ENCODE measurements at places on chromosomes 12 and 14.

GRCh38 chr12:82124711-82125380 is 233.3 kb downstream of the CCDC59 start:
- no peak for DNase-seq

GRCh38 chr12:24960222-24960855 is 11.4 kb upstream of the BCAT1 start:
- DNase-seq: no peak

DNA sequence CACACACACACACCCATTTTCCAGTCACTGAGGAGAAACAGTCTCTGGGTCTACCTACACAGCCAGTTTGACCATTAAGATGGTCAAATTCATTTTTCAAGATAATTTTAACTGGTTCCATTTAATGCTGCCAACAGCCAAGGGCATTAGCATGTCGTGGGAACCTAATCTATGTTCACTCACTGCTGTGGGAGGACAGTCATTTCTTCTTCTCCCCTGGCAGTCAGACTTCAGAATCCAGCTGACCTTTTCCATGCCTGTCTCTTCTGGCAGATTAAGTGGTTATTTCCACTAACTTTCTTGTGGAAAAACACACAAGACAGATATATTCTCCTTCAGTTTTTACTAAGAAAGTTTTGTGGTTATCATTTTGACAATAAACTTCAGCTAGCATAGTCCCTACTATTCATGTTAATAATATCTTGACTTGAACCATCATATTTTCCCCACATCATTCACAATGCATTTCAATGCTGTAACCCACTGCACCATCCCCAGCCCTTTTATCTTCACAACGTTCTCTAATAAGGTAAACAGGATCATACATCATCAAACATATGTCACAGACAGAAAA is 82.2 kb downstream of the DAD1 start:
- DNase-seq: no peak

- no peak for DNase-seq
Measured at GRCh38 chr14:98077176-98077575, 1194.8 kb downstream of the BCL11B start.

DNA sequence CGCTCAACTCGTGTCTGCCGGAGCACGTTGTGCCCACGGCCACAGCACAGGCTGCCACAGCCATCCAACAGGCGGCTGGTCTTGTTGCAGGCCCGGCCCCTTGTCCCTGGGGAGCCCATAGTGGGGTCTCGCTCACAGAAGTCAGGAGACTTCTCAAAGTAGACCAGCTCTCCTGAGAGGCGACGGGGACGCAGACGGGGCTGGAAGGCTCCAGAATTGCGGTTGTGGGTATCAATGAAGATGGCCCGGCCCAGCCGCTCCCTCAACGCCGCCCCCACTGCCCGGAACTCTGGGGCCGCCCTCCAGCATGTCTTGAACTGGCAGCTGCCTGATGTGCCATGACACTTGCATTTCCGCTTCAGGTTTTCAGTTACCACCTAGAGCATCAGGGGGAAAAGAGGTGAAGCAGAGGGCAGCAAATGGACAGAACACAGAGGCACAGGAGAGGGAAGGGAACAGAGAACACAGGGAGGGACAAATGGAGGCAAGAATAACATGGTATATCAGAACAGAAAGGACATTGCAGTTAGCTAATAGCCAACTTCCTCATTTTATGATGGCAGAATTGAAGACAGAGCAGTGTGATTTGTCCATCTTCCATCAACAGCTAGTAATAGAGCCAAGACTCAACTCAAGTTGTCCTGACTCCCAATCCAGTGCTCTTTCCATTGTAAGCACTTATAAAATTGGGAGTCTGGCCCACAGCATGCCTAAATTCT is 5.2 kb downstream of the WNT10B start:
- DNase-seq: no peak

GRCh38 chr12:31710021-31710818 is 18.6 kb downstream of the AMN1 start:
- no peak for DNase-seq

Measured in activated CD4-positive, CD25-positive, alpha-beta regulatory T cell treated with anti-CD3 and anti-CD28 coated beads, Interleukin-2, amount 50 U/mL, for 16 hours (primary cell).